ENCODE measurements at places on chromosomes 2 and 18. TPM values are rescaled to one million over a fixed set of nuclear protein-coding genes. Genes with fewer than 3 reads are reported as not detected.

GRHL1 gene
- total RNA-seq, result 37.4 TPM

GRCh38 chr2:154329510-154329909 is 369.0 kb upstream of the KCNJ3 start:
- no peak for DNase-seq

- no peak for DNase-seq
Observed at GRCh38 chr2:26564121-26564644, 77.0 kb downstream of the CIB4 start.

DNA sequence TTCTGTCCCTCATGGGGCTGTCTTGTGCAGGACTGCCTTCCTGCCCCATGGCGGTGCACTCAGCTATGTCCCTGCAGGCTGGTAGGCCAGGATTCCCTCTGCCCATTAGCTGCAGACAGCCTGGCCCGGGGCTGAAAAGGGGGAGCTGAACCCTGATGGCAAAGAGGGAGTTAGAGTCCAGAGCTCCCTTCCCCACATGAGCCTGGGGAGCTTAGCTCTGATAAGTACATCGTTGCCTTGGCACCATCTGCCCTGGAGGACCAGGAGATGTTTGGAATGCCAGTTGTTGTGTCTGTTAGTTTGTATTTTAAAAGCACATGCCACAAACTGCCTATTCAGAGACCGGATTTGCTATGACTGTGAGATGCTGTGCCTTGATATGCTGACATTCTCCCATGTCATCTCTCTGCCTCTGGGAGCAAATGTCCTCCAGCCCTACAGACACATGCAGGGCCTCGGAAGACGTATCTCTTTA is 65.1 kb upstream of the AFF3 start:
- no peak for DNase-seq

ORMDL1 gene
- 43.5 TPM for total RNA-seq

- DNase-seq, result no peak
Observed at GRCh38 chr2:58052978-58053377, 6.4 kb downstream of the VRK2 start.

ZNF2 gene
- 4.2 TPM for total RNA-seq

OSR1 gene
- 55.7 TPM for total RNA-seq

DNA sequence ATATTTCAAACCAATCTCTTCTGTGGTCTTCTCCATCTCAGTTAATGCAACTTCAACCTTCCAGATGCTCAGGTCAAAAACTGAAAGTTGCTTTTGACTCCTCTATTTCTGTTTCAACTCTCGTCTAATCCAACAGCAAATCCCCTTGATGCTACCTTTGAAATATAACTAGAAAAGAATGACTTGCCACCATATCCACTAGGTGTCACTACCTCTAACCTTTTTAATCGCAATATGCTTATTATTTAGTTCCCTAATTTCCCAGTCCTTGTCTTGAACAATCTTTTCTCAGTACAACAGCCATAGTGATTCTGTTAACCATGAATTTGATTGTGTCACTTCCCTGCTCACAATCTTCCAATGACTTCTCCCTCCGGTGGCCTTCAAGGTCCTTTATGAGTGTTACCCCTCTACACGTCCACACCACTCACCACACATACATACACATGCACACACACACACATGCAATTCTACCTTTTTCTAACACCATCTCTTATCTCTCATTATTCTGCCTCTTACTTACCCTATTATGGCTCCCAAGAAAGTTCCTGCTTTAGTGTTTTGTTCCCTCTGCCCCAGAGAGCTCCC is 245.5 kb upstream of the KCNJ3 start:
- no peak for DNase-seq

PPIL3 gene
- total RNA-seq, result 47.2 TPM

GRCh38 chr2:64325852-64326577 is 127.9 kb upstream of the LGALSL start:
- no peak for DNase-seq

DNA sequence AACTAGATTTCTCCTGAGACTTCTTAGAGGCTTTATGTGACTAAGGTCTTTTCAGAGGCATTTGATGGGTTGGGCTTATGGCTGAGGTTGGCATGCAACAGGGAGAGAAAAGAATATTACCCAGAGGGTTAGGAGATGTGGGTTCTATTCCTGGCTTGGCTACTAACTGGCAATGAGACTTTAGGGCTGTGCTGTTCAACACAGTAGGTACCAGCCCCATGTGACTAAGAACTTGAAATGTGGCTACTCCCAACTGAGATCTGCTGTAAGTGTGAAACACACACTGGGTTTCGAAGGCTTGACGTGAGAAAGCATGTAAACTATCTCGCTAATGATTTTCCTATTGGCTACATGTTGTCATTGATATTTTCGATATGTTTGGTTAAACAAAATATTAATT is 324.9 kb upstream of the SLC14A2 start:
- DNase-seq, result no peak

GRCh38 chr2:234620018-234620417 is 123.1 kb upstream of the ARL4C start:
- DNase-seq, result no peak

GRCh38 chr2:102304711-102305611 is 6.4 kb upstream of the IL1RL1 start:
- DNase-seq, result no peak

DNA sequence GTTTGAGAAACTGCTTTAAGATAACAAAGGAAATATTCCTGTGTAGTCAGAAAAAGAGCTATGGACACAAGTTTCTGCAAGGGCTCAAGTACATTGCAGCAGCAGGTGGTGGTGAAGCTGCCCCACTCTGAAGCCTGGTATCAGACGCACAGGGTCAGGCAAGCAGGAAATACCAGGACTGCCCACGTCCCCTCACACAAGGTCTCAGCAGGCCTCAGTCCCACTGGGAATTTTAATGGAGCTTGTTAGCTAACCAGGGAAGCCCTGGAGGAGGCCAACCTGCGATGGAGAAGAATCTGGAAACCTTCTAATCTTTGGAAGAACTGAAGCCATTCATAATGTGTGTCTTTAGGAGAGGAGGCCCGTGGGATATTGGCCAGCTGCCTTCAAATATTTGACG is 168.3 kb downstream of the UXS1 start:
- no peak for DNase-seq

DNA sequence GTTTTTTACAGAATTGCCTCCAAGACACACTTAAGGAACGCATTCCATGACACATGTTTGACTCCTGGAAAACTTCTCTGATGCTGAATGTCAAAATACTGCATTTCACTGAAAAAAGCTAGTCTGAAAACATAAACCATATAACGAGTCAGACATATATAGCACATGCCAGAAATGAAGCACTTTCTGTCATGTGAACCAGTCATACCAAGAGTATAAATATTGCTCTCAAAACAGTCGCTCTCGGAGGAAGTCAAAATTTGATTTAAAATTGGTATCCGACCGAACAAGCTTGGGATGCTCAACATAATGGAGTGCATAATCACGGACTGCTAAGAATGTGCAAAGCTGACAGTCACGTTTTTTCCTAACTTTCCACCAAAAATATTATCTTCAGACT is 115.9 kb downstream of the PIEZO2 start:
- no peak for DNase-seq

- DNase-seq, result no peak
Observed at GRCh38 chr18:45549290-45549689, 66.0 kb upstream of the SLC14A2 start.

DNA sequence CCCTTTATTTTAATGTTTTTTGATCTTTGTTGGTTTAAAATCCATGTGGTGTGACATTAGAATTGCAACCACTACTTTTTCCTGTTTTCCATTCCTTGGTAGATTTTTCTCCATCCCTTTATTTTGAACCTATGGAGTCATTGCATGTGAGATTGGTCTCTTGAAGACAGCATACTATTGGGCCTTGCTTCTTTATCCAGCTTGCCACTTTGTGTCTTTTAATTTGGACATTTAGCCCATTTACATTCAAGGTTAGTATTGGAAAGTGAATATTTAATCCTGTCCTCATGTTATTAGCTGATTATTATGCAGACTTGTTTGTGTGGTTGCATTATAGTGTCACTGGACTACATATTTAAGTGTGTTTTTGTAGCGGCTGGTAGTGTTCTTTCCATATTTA is 782.9 kb downstream of the SLC4A3 start:
- no peak for DNase-seq

DNA sequence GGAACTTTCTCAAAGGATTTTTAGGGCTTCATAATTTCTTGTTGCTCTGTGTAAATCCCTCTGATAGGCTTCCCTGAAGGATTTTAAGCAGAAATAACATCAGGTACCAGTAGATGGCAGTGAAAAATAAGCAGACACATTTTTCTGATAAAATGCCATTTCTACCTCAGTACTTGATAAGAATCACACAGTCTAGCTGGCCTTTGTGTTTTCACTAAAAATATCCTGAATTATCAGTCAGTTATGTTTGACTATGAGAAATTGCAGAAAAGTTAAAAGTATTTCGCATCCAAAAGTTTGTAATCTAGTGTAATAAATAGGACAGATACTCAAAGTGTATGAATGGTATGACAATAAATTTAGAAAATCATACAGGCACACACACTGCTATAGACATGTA is 68.7 kb downstream of the DNAJC10 start:
- no peak for DNase-seq

- no peak for DNase-seq
Observed at GRCh38 chr18:42925036-42925435, 190.4 kb downstream of the RIT2 start.

GRCh38 chr2:226151157-226151556 is 648.5 kb downstream of the IRS1 start:
- DNase-seq, result no peak

ANKRD44 gene
- total RNA-seq, result 3.1 TPM

GRCh38 chr2:135603543-135603942 is 72.3 kb downstream of the R3HDM1 start:
- DNase-seq, result no peak

MC2R gene
- not detected for total RNA-seq

DNA sequence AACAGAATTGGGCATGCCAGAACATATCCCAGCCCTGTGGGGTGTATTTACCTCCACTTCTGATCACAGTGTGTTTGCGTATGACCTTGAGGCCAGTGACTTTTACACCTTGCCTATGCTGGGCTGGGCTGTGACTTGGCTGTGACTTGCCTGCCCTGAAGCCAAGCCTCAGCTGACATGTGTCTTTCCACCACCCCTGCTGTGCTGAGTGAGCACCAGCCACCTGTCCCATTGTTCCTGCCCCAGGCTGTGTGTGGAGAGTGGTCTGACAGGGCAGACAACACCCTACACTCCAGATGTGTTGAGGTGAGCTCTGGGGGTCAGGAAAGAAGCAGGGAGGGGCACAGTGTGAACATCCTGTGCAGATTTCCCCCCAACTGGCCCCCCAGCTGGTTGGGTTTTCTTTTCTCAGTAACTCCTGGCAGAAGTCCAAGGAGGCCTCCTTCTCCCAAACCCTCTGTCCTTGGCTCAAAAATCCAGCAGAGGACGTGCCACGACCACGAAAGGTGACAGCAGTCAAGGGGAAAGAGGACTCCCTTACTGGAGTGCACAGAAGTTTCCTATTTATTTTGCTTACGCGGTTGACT is 5.1 kb upstream of the STEAP3 start:
- DNase-seq, result no peak

GRCh38 chr18:24539866-24540617 is 79.6 kb downstream of the HRH4 start:
- DNase-seq, result no peak

GRCh38 chr2:185502351-185502750 is 236.3 kb upstream of the FSIP2 start:
- no peak for DNase-seq

GPR39 gene
- total RNA-seq, result 4.1 TPM

SERPINB11 gene
- total RNA-seq, result 1.4 TPM

- no peak for DNase-seq
Observed at GRCh38 chr2:110124939-110125691, 9.5 kb upstream of the MALL start.

COL4A4 gene
- 1.9 TPM for total RNA-seq

DNA sequence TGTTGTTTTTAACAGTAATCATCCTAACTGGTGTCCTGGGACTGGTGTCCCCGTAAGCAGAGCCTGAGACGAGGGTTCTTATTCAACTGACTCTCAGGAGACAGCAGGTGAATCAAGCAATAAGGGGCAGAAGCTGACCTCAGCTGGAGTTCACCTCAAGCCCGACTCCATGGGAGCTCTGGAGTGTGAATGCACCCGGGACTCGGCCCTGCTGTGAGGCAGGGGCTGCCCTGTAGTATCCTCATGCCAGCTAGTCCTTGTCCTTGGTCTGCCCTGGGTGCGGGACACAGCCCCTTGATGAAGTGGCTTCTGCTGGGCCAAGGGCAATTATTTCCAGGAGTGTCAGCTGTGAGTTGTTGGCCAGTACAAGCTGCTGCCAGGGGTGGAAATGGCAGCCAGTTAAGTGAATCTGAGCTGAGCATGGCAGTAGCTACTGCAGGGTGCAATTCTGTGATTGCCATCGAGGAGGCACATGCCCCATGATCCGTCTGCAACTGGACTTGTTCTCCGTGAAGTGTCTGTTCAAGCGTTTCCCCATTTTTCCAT is 54.9 kb upstream of the OTOS start:
- no peak for DNase-seq

AFF3 gene
- total RNA-seq, result 29.2 TPM

MBD5 gene
- 54.7 TPM for total RNA-seq

- DNase-seq, result no peak
Observed at GRCh38 chr2:12486205-12487118, 230.3 kb upstream of the TRIB2 start.

DNA sequence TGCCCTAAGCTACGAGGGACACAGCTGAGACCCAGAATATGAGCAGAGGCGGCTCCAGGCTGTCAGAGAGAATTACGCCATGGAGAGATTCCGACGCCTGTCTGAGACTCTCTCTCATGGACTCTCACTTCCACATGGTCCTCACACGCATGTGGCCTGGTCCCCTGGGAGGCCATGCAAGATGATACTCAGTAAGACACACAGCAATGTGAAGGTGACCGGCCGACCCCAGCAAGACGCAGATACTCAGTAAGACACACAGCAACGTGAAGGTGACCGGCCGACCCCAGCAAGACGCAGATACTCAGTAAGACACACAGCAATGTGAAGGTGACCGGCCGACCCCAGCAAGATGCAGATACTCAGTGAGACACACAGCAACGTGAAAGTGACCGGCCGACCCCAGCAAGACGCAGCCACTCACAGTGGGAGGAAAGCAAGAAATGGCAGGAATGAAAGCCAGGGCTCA is 400.8 kb upstream of the MYT1L start:
- DNase-seq, result no peak

DNA sequence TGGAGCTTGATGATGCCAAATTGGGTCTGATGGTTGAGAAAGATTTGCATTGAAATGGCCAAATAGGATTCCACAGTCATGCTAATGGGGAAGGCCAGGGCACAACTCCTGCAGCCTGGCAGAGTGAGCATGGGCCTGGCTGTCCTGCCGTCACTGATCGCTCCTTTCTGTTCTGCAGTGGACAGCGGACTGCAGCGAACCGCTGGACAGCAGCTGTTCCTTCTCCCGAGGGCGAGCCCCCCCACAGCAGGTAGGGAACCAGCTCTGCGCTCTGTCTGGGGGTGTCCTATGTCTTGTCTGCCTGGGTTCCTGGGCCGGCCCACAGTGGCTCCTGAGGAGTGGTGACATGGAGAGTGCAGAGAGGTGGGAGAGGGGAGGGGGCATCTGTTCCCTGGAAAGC is 97.6 kb downstream of the CTIF start:
- no peak for DNase-seq

DNA sequence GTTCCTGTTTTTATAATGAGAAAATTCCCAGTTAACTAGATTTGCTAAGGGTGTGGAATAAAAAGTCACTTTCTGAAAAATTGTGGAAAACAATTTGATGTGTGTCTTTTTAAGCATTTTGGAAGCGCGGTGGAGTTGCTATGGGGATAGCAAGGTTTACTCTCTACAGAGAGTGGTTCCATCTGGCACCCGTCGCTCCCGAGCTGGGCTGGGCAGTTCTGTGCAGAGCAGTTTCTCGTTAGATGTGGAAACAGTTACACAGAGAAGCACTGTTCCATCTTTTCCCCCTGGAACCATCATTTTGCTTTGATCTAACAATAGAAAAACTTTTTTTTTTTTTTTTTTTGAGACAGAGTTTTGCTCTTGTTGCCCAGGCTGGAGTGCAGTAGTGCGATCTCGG is 17.4 kb downstream of the LDLRAD4 start:
- DNase-seq, result no peak
